ENCODE measurements at places on chromosomes 12 and 14. TPM values are rescaled to one million over a fixed set of nuclear protein-coding genes. Genes with fewer than 3 reads are reported as not detected.
A peak's percentile ranks its signal among the peaks of the same experiment; 100 is the strongest.

DNA sequence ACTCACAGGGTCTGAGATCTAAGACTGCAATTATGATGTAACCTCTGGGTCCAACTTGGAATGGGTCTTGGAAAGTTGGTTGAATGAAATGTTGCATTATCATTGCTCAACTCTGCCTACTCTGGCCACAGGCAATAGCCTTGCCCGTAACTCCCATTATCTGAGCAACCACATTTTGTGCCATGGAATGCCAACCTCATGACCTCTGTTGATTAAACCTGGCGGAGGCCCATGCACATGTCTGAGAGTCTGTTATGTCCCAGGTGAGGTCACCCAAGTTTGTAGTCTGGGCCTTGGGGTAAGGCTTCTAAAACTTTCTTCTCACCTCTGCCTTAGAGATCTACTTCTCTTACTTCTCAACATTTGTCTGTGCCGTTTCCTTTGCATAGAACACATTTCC, 140.9 kb downstream of the TBX5 start:
- H3K4me1 ChIP-seq: no peaks in the 10 kb centered on the region
- no peak overlapping the region for H3K27ac ChIP-seq
- no peak for DNase-seq
- no peak overlapping the region for H3K4me3 ChIP-seq

DNA sequence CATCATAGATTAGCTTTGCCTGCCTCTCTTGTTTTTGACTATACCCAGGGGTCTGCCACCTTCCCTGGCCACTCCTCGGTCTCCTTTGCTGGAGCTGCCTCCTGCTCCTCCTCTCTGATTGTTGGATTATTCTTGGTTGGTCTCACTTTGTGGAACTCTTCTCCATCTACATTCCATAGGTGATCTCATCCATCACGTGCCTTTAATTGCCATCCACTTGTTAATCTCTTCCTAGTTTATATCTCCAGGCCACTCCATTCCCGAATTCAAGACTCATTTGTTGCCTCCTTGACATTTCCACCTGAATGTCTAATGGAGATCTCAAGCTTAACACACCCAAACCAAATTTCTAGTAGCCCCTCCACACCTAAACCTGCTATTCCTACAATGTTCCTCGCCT, 5.4 kb downstream of the POLR3B start:
- no peaks in the 10 kb centered on the region for H3K27me3 ChIP-seq
- no peaks in the 10 kb centered on the region for H3K4me1 ChIP-seq
- no peak overlapping the region for H3K4me3 ChIP-seq
- no peaks in the 10 kb centered on the region for H3K36me3 ChIP-seq

The MEG3 gene
- 11.0 TPM for total RNA-seq

The RFLNA gene
- total RNA-seq: 22.4 TPM

The KCNH3 gene
- total RNA-seq: 0.05 TPM

DNA sequence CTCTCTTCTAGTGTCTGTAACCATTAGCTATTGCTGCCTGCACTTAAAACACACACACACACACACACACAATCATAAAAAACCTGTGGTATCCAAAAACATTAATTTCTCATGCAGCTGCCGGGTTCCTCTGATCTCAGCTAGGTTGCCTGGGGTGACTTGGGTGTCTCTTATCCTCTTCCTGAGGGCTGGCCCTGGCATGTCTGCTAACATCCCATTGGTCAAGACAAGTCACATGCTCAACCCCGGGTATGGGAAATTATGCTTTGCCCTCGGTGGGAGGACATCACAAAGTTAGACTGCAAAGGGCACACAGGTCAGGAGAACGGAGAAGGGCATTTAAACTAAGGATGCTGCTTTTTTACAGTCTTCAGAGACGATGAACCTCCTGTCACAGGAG, 55.7 kb downstream of the TRPV4 start:
- H3K27ac ChIP-seq: no peak overlapping the region
- H3K4me1 ChIP-seq: no peaks in the 10 kb centered on the region
- no peaks in the 10 kb centered on the region for H3K27me3 ChIP-seq
- DNase-seq: peak; percentile 45
- H3K4me3 ChIP-seq: no peak overlapping the region

The IL26 gene
- not detected for total RNA-seq

GRCh38 chr12:42284157-42284556, 41.7 kb downstream of the ZCRB1 start:
- H3K4me3 ChIP-seq: no peak overlapping the region
- no peak for DNase-seq
- H3K27ac ChIP-seq: no peak overlapping the region
- no peaks in the 10 kb centered on the region for H3K27me3 ChIP-seq

DNA sequence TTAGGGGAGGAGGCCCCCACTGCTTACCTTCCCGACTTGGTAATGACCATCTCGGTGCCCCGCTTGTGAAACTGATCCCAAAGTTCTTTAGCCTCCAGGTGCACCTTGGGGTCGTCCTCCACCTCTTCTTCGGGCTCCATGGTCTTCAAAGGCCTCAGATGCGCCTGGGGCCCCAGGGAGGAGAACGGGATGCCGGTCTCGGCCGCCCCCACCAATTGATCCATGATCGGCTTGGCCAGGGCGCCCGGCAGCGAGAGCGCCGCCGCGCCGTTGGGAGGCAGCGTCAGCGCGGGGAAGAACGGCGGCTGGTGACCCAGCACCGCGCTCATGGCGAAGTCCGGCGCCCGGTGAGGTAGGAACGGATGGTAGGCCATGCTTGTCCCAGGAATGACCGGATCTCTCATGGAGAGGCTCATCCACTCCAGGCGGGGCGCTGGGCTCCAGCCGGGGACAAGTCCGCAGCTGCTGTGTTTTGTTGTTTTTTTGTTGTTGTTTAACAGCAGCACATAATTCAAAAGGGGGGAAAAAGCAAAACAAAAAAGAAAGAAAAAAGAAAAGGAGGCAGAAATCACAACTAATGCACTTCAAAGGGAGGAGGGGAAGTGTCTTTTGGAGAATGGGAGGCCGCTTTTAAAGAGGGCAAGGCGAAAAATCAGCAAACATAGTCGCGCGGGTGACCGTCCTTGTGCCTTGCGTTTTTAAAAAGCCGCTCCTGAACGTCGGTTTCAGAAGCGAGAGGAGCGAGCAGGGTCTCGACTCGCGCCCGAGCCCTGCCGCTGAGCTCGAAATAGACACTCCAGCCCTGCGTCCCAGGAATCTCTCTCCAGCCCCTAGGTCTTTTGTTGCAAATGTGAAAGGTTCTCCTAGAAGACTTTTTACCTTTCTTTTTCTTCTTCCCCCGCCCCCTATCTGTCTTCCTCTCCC, 928 bp downstream of the TBX3 start:
- H3K27me3 ChIP-seq: peaks cover 19% of the 10 kb centered on the region
- H3K4me1 ChIP-seq: no peaks in the 10 kb centered on the region
- peak overlapping the region; percentile 56 for H3K4me3 ChIP-seq
- H3K27ac ChIP-seq: peak overlapping the region; percentile 88
- no peaks in the 10 kb centered on the region for H3K36me3 ChIP-seq

DNA sequence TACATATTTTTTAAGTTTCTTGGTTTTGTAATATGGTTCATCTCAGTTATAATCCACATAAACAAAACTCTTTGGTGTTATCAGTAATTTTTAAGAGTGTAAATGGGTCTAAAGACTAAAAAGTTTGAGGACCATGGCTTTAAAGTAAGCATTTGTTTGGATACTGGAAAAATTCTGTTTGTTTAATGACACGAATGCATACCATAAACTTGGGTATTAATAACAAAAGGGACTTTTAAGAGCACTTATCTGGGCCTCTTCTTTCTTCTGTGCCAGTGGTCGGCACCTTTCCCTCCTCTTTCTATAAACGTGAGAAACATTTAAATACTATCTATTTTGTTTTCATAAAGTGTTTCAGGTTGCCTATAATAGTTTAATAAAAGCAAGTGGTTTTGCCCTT, 47.4 kb downstream of the SAMD4A start:
- no peak for DNase-seq
- H3K27ac ChIP-seq: no peak overlapping the region
- H3K4me3 ChIP-seq: no peak overlapping the region
- H3K36me3 ChIP-seq: no peaks in the 10 kb centered on the region
- H3K27me3 ChIP-seq: no peaks in the 10 kb centered on the region

DNA sequence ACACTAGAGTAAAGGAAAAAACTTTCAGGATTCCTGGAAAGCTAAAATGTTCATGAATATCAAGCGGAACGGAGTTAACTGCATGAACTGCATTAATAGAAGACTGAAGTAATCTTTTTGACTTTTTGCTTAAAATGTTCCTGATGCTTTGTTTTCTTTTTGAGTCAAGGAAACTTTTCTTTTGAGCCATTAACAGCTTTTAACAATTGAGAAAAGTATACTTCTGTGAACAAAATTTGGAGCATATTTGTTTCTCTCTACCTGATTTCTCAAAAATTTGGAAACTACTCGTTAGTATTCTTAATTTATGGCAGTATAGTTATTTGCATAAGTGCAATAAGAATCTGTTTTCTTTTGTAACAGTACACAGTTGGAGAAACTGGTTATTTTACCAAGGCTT, 78.5 kb downstream of the CALM1 start:
- H3K36me3 ChIP-seq: no peaks in the 10 kb centered on the region
- no peaks in the 10 kb centered on the region for H3K27me3 ChIP-seq
- no peak overlapping the region for H3K4me3 ChIP-seq
- no peak overlapping the region for H3K27ac ChIP-seq
- H3K4me1 ChIP-seq: no peaks in the 10 kb centered on the region

The LRRIQ1 gene
- 0.05 TPM for total RNA-seq

DNA sequence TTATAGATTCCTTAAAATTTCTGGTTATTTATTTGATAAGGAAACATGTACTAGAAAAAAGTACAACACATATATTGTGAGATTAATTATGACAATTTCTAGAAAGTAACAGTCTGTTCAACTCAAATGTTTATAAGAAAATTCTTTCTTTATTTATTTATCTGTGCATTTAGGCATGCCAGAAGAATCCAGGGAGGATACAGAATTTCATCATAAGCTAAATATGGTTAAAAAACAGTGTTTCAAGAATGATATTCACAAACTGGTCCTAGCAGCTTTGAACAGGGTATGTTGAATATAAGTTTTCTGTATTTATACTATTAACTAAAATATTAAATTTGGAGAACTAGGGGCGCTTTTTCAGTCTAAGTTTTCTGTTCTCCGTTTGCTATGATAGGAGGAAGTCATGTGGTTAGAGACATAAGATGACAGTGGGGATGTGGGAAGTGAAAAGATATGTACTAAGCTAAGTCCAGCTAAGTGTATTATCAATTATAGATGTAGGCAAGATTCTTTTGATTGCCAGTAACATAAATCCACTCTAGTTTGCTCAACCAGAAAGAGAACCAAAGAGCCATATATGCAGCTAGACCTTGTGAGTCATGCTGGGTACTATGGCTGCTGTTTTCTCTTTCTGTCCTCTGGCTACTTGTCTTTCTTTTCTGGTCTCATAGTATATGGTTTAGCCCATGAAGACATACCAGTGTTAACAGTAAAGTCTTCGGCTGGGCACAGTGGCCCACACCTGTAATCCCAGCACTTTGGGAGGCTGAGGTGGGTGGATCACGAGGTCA, 39.0 kb downstream of the LRRK2 start:
- no peak for DNase-seq
- H3K27ac ChIP-seq: no peak overlapping the region
- no peaks in the 10 kb centered on the region for H3K27me3 ChIP-seq
- H3K36me3 ChIP-seq: no peaks in the 10 kb centered on the region
- H3K4me3 ChIP-seq: no peak overlapping the region
- no peaks in the 10 kb centered on the region for H3K4me1 ChIP-seq

The SLC2A14 gene
- total RNA-seq: 1.0 TPM

The CLEC7A gene
- 6.8 TPM for total RNA-seq

The OR4K2 gene
- total RNA-seq: not detected

The TAS2R19 gene
- 1.9 TPM for total RNA-seq

The VAMP1 gene
- total RNA-seq: 4.1 TPM

GRCh38 chr14:60643141-60643462, 6.2 kb downstream of the SIX1 start:
- peaks cover 7% of the 10 kb centered on the region for H3K4me1 ChIP-seq
- DNase-seq: no peak
- H3K27me3 ChIP-seq: peaks cover 98% of the 10 kb centered on the region
- no peak overlapping the region for H3K4me3 ChIP-seq
- no peaks in the 10 kb centered on the region for H3K36me3 ChIP-seq

DNA sequence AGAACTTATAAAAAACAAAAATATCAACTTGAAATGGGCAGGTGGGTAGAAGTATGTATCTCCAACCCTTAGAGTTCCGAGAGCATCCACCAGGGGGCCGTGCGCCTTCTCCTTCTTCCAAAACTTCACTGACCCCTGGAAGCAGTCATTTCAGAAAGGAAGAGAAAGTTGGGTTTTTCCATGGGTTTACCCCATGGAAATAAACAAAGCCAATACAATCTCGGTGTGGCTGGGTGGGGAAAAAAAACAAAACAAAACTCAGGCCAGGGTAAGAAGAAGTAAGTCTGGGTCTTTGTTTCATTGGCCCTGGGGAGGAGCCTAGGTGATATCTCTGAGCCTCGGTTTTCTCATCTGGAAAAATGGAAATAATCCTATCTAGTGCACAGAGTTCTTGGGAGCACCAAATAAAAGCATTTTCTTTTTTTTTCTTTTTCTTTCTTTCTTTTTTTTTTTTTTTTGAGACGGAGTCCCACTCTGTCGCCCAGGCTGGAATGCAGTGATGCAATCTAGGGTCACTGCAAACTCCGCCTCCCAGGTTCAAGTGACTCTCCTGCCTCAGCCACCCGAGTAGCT, 33.6 kb upstream of the HNF1A start:
- H3K27ac ChIP-seq: no peak overlapping the region
- no peaks in the 10 kb centered on the region for H3K36me3 ChIP-seq
- H3K27me3 ChIP-seq: no peaks in the 10 kb centered on the region
- no peaks in the 10 kb centered on the region for H3K4me1 ChIP-seq
- DNase-seq: peak; percentile 83

DNA sequence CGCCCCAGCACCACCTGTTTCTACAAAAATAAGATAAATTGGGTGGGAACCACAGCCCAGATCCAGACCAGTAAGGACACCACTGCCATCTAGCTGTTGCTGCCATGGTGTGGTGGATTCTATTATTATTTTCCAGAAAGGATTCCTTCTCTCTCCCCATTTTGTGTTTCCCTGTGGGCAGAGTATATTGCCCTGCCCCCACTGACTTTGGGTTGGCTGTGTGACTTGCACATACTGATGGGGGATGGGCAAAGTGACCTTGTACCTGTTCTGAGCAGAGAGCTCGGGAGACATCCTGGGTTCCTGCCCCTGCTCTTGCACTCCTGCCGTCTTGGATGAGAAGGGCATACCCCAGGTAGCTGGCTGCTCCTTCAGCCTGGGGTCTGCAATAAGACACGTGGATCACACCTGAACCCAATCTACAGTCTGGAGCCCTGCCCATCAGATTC, 24.3 kb downstream of the MOAP1 start:
- no peak overlapping the region for H3K4me3 ChIP-seq
- no peak for DNase-seq
- no peaks in the 10 kb centered on the region for H3K36me3 ChIP-seq
- H3K4me1 ChIP-seq: no peaks in the 10 kb centered on the region

The VPS33A gene
- total RNA-seq: 24.0 TPM

- H3K36me3 ChIP-seq: peaks cover 13% of the 10 kb centered on the region
- peaks cover 19% of the 10 kb centered on the region for H3K4me1 ChIP-seq
- no peaks in the 10 kb centered on the region for H3K27me3 ChIP-seq
- DNase-seq: no peak
- peak overlapping the region; percentile 98 for H3K4me3 ChIP-seq
These were observed 990 bp upstream of the TPI1 start for GRCh38 chr12:6866163-6866919.
